ENCODE measurements at places on chromosomes 4 and X.

GRCh38 chrX:46251755-46252154 is 293.5 kb downstream of the ZNF674 start:
- DNase-seq, result no peak

- no peak for DNase-seq
These were observed 758.8 kb downstream of the STIM2 start for GRCh38 chr4:27619435-27619834.

GRCh38 chr4:142112451-142112850 is 476.1 kb downstream of the IL15 start:
- DNase-seq, result no peak

GRCh38 chr4:110620691-110621327 is 2.1 kb downstream of the PITX2 start:
- no peak for DNase-seq

GRCh38 chr4:173288698-173289352 is 45.3 kb downstream of the HMGB2 start:
- no peak for DNase-seq

GRCh38 chr4:2861631-2862436 is 18.2 kb downstream of the ADD1 start:
- no peak for DNase-seq

DNA sequence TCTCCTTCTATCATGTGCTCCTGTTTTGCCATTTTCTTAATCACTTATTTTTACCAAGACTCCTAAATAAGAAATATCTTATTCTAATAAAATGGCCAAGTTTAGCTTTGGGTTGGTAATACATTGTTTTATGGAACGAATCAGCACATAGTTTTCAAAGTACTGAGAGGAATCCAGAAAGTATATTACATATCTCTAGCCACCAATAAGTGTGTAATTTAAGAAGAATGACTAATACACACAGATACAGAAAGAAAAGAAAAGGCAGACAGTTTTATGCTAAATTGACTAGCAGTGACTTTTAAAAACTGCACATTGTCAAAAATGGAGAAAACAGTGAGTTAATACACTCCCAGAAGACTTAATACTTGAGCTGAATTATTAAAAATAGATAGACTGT is 167.0 kb upstream of the IL15 start:
- no peak for DNase-seq

DNA sequence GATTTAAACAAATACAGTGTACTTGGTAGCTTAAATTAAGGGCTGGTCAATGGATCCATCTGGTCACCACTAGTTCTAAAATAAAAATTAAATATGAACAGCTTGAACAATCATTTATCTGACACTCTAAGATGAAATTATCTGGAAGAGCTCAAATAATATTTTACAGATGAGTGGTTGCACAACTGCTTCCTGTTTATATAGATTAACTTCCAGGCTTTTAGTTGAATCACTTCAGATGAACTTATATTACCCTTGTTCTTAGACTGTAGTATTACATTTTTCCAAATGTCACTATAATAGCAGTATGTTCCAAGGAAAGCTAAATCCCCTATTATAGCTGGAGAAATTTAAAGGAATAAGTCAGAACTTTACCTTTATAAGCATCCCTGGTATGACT is 92.4 kb upstream of the SMIM10 start:
- DNase-seq, result no peak

DNA sequence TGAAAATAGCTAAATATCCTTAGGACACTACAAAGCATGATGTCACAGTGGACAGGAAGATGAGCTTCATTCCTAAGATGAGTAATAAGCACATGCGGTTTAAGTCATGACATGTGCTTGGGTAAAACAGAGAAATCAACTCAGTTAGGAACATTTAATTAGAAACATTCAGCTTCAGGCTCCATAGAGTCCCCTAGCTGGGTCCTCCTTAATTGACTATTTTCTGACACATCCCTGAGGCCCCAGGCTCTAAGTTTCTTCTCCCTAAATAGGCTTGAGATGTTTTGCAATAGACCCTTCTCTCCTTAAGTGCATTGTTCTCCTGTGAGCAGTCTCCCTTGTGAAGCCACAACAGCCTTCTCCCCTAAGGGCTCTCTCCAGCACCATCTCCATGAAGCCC is 70.4 kb upstream of the ANXA3 start:
- no peak for DNase-seq

GRCh38 chrX:98068024-98068580 is 1184.4 kb downstream of the RPA4 start:
- no peak for DNase-seq

- DNase-seq, result peak; percentile 57
These were observed 10.5 kb downstream of the ACSL1 start for GRCh38 chr4:184815046-184815877.

DNA sequence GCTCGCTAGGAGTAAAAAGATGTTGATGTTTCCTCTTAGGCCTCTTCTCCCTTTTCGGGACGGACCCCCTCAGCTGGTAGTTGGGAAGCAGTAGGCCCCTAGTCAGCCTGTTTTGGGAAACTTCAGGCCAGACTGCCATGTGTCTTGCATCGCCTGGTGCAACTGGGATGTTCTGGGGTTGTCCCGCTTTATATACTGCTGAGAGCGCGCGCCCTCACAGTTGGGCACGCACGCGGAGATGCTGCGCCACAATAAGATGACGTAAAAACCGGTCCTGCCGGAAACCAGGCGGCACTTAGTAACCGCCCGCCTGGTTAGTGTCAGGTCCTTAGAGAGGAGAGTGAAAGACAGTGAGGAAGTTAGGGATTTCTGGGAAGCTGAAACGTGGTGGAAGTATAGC is 231.3 kb upstream of the CT83 start:
- DNase-seq, result no peak

- DNase-seq, result no peak
These were observed 193.8 kb downstream of the BCOR start for GRCh38 chrX:39903937-39904336.

- DNase-seq, result no peak
These were observed 428.0 kb downstream of the ZNF674 start for GRCh38 chrX:46117234-46117633.

GRCh38 chr4:76544725-76545124 is 109.7 kb downstream of the SHROOM3 start:
- DNase-seq, result no peak

DNA sequence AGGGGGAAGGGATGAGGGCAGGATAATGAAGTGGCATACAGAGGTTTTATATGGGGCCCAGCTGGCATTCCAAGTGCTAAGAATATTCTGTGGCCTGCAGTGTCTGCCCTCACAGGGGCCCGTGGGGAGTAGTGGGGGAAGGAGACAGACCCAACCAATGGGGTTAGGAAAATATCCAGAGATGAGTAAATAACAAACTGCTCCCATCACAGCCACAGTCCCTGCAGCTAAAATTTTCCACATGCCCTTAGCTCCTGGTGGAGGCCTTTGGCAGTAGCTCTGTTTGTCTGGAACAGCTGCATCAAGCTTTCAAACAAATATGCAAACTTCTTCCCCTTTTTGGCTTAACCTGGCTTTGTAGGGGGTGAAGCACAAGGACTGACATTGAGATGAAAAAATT is 3.1 kb downstream of the SRPX2 start:
- DNase-seq, result no peak

DNA sequence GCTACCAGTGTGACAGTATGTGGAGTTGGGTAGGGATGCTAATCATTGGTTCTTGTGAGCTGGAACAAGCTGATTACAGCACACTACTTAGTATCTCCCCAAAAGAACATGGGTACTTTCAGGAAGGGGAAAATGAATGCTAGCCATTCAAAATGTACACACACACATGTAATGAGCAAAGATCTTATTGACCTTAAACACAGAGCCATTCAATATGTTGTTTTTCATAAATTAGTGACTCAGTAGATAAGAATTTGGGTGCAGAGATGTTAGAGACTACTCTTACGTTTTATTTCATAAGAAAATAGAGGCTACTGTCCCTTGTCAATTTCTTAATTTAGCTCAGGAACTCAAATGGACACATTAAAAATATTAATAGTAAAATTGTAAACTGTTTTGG is 509.5 kb upstream of the ATOH1 start:
- DNase-seq, result no peak

- no peak for DNase-seq
These were observed 782.3 kb downstream of the PCDH18 start for GRCh38 chr4:136749989-136750388.

GRCh38 chrX:132728296-132728695 is 230.1 kb downstream of the HS6ST2 start:
- no peak for DNase-seq

DNA sequence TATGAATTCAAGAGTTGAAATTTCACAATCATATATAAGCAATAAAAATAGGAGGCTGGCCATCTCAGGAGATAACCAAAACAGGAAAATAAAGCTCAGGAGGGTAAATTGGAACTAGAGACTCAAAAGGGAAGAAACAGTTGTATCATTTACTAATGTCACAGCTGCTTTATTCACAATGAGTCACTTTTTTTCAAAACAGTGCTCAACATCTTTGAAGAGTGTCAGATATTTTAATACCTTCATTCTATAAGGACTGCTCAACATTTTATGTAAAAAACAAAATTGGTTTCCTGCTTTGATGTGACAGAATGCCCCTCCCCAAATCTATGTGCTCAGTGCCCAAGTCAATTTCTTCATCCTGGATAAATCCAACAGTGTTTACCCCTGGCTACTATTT is 97.7 kb downstream of the DDX60 start:
- DNase-seq, result no peak

- no peak for DNase-seq
These were observed 29.4 kb downstream of the PTTG2 start for GRCh38 chr4:37989398-37990260.

- no peak for DNase-seq
These were observed 12.2 kb upstream of the CDK16 start for GRCh38 chrX:47206316-47206715.

DNA sequence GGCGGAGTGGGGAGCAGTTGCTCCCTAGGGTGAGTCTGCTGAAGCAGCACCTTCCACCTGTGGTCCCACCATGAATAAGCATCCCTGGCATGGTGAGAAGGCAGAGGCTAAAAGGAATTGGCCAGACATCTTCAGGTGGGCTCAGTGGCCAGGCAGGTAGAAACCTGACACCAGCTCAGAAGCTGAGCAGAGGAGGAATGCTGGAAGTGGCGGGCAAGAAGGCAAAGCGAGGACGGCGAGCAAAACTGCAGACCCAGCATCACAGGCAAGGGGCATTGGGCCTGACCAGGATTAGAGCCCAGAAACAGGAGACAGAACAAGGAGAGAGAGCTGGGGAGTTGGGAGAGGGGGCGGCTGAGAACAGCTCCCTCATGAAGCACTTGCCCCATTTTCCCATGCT is 25.3 kb downstream of the TSC22D3 start:
- DNase-seq, result no peak

GRCh38 chr4:55124322-55125076 is 896 bp downstream of the KDR start:
- DNase-seq, result no peak

DNA sequence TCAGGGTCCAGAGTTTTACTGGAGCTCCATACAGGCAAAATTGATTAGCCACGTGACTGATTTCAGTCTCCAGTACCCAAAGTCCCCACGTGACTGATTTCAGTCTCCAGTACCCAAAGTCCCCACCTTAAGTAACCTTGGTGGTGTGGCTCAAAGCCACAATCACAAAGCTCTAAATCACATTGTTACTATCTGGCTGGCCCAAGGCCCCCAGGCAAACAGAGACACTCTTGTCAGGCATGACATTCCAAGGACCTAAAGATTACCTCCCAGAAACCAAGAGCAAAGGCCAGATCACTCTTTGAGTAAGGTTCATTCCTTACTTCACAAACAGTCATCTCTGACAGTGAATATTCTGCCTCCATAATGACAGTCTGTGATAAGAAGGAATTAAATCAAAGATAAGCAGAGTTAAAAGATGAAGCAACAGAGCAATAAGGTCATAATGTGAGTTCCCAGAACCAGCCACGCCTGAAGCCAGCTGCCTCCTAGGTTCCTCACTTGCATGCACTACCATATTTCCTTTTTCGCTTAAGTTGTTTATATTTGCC is 78.5 kb downstream of the ANXA3 start:
- DNase-seq, result no peak

DNA sequence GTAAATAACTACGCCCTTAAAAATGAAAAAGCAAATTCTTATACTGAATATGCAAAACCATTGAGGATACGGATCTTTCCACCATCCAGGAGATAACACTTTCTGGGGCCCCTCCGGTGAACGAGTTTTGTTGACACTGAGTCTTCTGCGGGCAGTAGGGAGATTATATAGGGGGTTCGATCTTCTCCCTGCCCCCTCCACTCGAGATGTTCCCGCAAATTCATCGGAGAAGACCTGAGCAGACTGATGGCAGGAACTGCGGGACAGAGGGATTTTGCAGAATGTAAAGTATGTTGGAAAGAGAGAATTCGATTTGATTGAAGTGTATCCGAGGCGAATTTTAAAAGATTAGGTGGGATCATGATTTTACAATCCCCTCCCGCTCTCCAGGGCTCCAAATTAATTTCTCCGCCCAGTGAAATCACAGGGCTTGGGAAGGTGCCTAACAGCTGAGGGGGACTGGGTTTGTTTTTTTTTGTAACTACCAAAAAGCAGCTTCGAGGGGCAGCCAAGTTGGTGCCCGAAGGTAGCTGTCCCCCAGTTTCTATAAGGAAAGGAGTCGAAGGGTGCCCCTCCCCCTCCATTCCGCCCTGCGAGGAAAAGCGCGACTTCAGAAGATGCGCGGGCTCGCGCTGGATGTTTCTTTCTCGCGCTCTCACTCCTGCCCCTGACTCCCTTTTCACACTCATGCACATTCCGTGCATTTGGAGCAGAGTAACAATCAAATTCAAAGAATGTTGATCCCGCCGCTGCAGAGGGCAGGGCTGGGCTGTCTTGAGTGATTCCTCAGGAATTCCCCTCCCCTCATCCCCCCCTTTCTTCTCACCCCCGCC is 1.2 kb downstream of the TMEM255A start:
- DNase-seq, result no peak

DNA sequence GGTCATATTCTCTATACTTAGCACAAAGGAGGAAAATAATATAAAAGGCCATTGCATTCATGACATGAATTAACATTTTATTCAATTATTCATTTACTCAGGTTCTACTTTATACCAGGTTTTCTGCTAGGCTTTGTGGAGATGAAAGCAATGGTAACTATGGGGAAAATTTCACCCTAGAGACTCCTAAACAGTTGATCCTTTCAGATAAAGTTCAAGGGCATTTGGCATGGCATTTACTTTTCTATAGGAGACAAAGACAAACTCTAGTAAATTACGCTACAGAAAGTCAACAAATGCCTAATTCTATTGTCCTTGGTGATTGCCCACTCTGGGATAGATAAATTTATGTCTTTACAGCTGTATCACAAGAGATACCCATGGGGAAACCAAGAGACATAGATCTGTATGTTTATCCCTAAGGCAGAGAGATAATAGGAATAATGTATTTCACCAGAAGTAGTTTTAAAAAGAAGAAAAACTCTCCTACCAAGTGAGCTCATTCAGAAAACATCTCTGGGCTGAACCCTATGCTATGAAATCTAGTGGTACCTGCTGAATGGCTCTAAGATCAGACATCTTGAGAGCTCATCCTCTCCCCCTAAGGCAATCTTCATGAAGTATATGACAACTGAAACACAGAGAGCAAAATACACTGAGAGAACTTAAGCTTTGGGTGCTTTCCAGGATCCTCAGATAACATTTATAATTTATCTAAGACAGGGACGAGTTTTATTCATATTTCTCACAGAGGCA is 316.7 kb downstream of the ANTXR2 start:
- no peak for DNase-seq

All from muscle of arm (tissue), 14 donors.